ENCODE measurements at places on chromosomes 1 and 21.

DNA sequence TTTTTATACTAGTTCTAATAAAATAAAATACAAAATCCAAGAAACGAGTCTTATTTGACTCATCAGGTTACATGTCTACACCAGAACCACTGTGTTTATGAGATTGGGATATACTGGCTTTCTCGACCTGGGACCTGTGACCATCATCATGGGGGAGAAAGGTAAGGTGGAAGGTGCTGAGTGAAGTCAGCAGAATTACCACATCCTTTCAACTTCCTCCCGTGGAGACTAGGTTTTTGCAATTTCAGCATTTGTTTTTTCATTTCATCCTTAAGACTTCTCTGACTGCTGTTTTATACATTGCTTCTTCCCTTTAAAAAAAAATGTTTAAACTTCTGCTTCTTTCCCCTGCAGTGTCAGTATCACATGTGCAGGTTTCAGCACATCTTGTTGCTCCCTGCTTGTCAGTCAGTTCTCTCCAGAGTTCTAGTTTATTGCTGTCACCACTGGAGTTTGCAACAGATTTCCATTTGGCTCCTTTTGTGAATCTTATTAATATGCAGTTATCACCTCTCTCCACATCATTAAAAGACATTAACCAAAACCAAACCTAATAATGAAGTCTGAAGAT is 60.4 kb upstream of the HAO2 start:
- no peak for DNase-seq

DNA sequence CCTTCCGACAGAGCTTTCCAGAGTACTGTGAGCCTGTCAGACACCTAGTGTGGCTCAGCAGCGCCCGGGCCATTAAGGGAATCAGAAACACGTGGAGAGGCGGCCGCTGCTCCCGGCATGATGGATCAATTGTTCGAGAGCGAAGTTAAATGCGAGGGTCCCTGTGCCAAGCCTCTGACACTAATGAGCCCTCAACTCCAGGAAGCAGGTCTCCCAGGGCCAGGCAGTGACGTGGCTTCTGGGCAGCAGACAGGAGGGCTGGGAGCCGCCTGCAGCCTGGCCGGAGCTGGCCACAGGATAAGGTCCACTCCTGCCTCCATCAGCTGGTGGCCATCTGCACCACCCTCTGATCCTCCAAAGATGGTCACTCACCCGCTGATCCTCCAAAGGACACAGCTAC is 67.5 kb upstream of the CLDN14 start:
- no peak for DNase-seq

- DNase-seq, result no peak
Observed at GRCh38 chr1:197197430-197197997, 51.0 kb upstream of the ASPM start.

DNA sequence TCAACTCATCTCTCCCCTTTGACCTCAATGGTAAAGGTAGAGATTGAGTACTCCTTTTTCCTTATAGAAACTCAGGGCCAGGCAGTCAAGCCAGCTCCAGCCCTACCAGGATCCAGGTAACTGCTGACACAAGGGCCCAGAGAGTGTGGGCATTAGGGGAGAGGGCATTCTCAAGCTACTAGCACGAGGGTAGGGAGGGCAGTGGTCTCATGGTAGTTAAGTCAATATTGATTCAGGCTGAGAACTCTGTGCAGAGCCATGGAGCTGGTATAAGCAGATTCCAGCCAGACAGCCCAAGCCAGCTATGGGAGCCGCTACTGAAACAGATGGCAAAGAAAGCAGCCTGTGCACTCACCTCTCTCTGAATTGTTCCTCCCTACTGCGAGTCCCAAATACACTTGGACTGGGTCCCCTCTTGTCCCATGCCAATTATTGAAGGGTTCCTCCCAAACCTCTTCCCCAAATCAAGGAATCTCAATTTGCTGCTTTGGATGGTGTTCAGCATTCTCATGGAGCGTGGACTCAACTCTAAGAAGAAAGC is 2.8 kb downstream of the PI4KB start:
- DNase-seq, result no peak

DNA sequence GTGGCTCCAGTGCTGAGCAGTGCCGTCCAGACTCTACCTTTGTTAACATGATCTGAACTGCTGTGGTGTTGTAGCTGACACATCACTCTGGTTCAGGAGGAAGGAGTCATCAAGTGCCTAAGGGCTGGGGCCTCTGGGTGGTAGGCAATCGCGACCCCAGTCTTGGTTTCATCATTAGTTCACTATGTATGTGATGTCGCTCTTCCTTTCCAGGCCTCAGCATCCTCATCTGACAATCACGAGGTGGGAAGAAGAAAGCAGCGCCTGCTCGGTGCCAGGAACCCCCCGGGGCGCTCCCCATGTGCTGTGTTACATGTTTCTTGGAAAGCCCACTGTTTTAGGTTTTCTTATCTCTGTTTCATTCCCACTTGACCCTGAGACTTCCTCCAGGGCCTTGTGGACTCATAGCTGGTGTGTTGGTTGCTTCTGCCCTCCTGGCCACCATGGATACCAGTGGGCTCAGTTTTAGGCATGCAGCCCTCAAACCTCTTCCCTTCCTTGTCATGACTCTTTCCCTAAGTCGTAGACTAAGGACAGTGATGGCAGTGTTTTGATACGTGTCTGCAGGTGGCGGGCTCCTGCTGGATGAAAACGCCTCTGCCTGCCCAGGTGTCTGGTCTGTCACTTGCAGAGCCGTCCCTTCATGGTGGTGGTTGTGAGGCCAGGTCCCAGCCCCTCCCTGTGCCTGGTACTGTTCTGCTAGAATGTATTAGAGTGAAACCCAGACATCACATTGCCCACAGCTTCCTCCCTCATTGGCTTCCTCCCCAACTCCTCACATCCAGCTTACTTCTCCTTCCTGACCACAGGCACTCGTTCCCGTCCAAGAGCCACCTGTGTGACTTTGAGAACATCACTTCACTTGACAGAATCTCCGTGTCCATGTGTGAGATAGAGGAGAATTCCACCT is 17.2 kb upstream of the FOXO6 start:
- DNase-seq, result no peak

GRCh38 chr1:51314974-51315373 is 15.4 kb downstream of the TTC39A start:
- DNase-seq, result no peak

All from fibroblast of gingiva (primary cell).